ENCODE measurements at places on chromosomes 4 and X.

DNA sequence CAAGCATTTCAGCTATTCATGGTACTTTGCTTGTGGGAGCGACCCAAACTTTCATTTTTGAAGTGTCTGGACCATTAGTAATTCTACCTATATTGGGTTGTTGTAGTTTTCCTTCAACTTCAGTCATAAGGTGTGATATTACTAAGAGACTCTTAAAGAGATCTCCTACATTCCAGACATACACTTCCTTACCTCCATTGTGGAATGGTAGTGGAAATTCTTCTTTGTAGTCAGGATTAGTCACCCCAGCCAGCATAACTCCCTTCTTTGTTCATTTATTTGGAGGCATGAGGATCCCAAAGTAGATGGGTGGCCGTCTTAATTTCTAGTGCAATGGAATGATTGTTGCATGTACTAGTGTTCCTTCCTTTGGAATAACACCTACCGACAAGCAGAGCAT is 991.4 kb downstream of the ARAP2 start:
- no peak for DNase-seq

- no peak for DNase-seq
These were observed 164.6 kb downstream of the BANK1 start for GRCh38 chr4:101954975-101955678.

DNA sequence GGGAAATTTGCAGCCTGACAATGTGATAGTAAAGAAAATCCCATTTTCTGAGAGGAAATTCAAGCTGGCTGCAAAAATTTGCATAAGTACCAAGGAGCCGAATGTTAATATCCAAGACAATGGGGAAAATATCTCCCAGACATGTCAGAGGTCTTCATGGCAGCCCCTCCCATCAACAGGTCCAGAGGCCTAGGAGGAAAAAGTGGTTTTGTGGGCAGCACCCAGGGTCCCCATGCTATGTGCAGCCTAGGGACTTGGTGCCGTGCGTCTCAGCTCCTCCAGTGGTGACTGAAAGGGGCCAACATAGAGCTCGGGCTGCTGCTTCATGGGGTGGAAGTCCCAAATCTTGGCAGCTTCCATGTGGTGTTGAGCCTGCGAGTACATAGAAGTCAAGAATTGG is 6.3 kb upstream of the UGDH start:
- DNase-seq: no peak

GRCh38 chrX:103699243-103699642 is 11.5 kb upstream of the TMEM31 start:
- no peak for DNase-seq

GRCh38 chr4:107823870-107824349 is 822 bp upstream of the SGMS2 start:
- no peak for DNase-seq

GRCh38 chrX:153974003-153974725 is 1.6 kb downstream of the TMEM187 start:
- DNase-seq: no peak

DNA sequence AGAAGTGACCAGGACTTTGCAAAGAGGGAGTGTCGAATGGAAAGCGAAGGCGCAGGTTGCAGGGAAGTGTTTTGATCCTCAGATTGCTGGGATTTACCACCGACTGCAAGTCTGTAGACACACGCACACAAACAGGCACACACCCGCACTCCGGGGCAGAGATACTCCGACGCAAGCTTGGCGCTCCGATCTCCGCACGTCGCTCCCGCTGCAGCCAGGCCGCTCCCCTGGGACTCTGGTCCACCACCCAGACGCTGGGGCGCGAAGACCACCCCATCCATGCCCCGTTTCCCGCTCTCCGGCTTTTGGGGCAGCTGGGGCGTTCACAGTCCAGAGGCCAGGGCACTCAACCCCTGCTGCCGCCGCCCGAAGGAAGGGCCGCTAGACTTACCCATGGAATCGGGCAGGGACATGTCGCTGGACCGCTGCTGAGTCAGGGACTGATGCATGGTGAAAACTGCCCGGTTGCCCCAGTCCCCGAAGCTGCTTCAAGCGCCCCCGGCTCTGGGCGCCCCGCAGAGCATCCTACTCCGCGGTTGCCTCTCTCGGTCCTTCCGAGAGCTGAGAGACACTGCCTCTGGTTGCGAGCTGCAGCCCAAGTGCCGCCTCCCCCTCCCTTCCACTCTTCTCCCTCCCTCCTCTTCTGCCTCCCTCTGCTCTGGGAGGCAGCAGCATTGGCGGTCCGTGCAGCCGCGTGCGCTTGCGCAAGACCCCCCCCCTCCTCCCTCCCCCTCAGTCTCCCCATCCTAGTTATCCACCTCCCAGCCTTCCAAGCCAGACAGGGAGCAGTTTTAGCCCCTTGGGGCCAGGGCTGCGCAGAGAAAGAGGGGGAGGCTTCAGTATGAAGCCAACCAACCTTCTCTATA is at the start of gene TMEM255A:
TSS of gene TMEM255A (minus strand) at position 601 of the 866 bp plus-strand sequence. CDS start at position 449, 152 bp downstream.
- no peak for DNase-seq

DNA sequence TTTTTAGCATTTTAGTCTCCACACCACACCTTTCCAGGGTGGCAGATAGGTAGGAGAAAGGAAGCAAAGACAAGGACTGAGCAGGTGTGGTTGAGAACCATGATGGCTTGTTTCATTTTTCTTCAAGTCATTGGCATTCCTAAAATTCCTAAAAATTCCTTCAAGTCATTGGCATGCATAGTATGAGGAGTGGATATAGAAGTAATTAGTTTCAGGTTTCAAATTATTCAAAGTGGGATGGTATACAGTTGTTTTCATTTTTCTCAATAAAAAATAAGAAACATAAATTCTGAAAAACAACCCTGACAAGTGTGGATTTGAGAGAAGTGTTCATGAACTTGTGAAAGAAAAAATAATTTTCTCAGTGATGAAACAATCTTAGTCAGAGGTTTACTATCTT is 22.3 kb upstream of the HERC3 start:
- DNase-seq: no peak

Data from NCI-H2029 (cell line).